ENCODE measurements at places on chromosomes 5 and 9. TPM values are rescaled to one million over a fixed set of nuclear protein-coding genes. Genes with fewer than 3 reads are reported as not detected.

IL9 gene
- not detected for polyA plus RNA-seq

PTGR1 gene
- polyA plus RNA-seq, result 6.6 TPM

SLC35D2 gene
- polyA plus RNA-seq, result 0.07 TPM

CCL27 gene
- polyA plus RNA-seq, result 2.9 TPM

PDE8B gene
- polyA plus RNA-seq, result 0.22 TPM

GPX8 gene
- 0.20 TPM for polyA plus RNA-seq

ESM1 gene
- polyA plus RNA-seq, result not detected

NME5 gene
- 17.0 TPM for polyA plus RNA-seq

SEMA4D gene
- polyA plus RNA-seq, result 34.0 TPM

KLHL3 gene
- polyA plus RNA-seq, result 10.9 TPM

SPINK13 gene
- polyA plus RNA-seq, result not detected

ORM2 gene
- not detected for polyA plus RNA-seq

NSD1 gene
- polyA plus RNA-seq, result 15.0 TPM

CFAP157 gene
- polyA plus RNA-seq, result 1.3 TPM

PURA gene
- 2.3 TPM for polyA plus RNA-seq

TXNDC8 gene
- polyA plus RNA-seq, result not detected

DAB2IP gene
- 17.3 TPM for polyA plus RNA-seq

All from neural cell (in vitro differentiated cells).